BJ (cell line): ENCODE measurements at places on chromosomes 7 and 10.

DNA sequence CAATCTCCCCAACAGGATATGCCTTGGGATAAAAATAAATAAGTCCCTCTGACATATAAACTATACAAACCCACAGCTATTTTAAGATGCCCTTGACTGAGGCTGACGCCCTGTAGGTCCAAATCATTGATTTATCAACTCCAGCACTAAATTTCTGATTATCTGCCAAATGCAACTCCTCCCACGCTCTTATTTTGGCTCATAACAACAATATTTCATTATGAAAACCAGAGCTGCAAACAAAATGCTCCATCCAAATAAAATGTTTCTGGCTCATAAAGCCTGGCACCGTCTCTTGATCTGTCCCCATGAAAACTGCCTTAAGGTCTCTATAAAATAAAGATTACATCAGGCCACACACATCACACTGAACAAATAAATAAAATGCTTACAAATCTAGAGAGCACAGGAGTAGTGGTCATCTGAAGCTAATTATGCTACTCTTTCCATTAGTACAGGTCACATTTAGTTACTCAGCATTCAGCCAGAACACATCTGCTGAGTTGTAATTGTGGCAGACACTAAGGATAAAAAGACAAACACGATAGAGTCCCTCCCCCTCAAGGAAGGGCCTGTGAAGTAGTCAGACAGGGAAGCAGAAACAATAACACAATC, 28.8 kb downstream of the CACUL1 start:
- DNase-seq, result peak; percentile 58

- no peak for DNase-seq
Measured at GRCh38 chr7:156049366-156049765, 237.1 kb upstream of the SHH start.

DNA sequence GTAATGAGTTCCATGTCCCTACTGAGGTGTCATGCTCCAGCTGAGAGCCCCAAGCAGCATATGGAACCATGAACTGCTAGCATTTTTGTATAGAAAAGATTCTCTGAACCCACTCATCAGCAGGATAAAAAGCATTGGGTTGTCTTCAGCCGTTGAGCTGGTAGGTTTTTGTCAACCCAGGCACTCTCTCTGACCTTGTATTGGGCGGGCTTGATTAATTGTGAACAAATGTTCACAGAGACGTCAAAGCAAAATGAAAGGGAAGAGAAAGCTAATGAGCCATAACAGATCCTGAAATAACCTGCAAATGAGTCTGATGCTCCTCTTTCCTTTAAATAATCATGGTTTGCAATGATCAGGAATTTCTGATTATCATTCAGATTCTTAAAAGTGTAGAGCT, 924.7 kb upstream of the CELF2 start:
- no peak for DNase-seq

- no peak for DNase-seq
Measured at GRCh38 chr10:93751124-93751523, 6.6 kb upstream of the LGI1 start.

- DNase-seq, result peak; percentile 86
Measured at GRCh38 chr7:127708788-127709187, 56.8 kb downstream of the SND1 start.

DNA sequence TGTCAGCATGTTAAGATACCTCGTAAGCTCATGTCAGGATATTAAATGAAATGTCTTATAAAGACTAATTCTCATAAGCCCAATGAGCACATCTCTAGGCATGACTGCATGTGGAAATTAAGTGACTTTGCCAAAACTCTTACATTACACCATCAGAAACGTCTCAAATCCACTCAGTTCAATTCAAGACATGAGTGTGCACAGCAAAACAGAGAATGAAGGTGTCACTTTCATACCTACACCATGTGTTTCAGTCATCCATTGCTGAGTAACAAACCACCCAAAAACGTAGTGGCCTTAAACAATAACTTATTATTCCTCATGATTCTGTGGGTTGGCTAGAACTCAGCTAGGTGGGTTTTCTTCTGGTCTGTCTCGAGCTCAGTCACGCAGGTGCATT, 99.8 kb downstream of the ATE1 start:
- no peak for DNase-seq

GRCh38 chr7:47373871-47374451, 207.9 kb downstream of the TNS3 start:
- DNase-seq, result no peak

- DNase-seq, result no peak
Measured at GRCh38 chr7:117006907-117007684, 53.8 kb downstream of the ST7 start.

DNA sequence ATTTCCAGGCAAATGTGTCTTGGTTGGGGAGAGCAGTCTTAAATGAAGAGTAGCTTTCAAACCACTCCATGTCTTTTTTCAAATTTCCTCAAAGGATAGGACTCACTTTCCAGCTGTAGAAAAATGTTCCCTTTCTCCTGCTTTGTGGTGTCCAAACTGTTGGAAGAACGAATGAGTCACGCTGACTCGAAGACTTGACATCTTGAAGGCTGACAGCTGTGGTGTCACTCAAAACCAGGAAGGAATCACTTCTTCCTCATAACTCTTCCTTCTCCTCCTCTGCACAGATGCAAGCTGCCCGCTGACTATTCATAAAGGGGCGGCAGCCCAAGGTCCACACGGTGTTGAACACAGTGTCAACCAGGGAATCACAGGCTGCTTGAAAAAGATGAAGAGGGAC, 19.2 kb downstream of the PLA2G12B start:
- DNase-seq, result no peak

DNA sequence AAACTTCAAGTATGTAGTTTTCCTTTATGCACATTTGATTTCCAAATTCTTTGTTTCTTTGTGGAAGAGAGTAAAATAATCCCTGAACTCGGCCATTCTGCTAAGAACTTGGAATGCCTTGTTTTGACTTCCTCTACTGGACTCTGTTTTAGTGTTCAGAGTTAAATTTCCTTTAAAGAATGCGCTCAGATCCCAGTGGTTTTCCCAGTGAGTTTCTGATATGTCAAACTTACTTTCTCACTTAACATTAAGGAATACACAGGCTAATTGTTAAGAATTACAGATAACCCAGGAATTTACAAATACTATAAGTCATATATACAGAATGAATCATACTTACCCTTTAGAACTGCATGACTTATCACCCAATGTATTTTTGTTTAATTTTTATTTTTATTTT, 1067.6 kb upstream of the CELF2 start:
- no peak for DNase-seq

DNA sequence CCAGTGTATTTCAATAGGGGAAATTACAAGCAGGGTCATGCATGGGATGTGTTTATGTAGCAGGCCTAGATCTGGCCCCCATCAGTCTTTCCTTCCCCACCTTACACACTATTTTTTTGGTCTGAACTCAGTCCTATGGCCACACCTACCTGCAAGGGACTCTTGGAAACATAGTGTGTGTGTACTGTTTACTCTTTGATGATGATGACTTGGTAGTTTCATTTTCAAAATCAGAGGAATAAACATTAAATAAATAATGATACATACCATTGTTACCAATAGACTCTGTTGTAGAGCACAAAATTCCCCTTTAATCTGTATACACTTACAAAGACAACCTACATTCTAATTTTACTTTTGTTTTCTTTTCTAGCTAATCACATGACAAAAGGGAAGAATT, 191.0 kb downstream of the ZEB1 start:
- no peak for DNase-seq

- no peak for DNase-seq
Measured at GRCh38 chr10:927131-927530, 4.4 kb downstream of the LARP4B start.

DNA sequence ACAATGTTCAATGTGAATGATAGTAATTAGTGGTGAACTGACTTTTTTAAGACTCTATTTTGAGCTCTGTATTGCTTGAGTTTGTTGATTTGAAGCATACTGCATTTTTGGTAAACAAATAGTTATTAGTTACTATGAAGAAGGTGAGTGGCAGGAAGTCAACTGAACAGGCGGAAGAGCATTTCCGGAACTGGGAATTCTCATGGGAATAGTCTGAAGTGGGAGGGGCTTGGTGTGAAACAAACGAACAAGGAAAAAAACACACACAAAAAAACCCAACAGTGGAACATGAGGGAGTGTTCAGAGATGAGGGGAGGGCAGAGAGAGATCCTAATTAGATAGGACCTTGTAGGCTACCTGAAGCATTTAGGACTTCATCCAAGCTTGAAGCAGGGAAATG, 43.9 kb upstream of the C1QL3 start:
- DNase-seq, result no peak

GRCh38 chr10:13939391-13939790, 352.6 kb downstream of the PRPF18 start:
- DNase-seq, result no peak

DNA sequence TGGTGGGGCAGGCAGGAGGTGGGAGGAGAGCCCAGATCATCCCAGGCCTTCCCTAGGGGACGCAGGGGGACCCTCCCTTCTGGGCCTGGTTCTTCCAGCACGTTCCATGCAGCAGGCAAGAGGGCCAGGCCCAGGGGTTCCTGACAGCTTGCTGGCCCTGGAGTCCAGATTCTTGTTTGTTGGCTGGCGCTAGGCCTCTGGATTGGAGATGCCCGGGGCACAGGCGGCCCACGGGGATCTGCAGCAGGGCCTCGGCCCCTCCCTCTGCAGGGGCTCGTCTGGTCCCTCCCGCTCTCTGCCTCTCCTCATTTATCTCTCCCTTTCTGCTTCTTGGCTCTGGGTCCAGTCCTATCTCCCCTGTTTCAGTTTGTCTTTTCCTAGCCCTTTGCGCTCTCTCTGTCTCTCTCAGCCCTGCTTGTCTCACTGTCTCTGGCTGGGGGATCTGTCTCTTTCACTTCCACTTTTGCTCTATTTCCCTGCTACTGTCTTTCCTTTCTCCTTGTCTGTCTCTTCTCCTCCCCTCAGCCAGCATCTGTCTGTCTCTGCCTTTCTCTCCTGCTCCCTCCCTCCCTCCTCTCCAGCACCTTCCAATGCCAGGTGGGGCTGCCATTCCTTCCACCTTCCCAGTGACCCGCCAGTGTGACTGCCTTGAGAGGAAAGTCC, 1.1 kb upstream of the AQP1 start:
- DNase-seq, result no peak

DNA sequence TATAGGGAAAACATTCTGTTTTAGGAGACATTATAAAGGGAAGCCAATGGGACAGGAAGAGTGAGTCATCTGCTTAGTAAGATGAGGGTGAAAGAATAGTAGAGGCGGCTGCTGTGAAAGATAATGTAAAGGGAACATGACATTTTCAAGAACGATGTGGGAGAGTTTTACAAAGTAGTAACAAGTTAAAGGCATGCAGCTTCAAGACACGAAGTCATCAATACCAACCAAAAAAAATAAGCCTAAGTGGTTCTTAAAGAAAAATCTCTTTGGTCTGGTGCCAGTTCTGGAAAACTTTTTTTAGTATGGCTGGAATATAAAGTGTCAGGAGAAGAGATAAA, 6.1 kb downstream of the GSTO1 start:
- DNase-seq, result no peak

DNA sequence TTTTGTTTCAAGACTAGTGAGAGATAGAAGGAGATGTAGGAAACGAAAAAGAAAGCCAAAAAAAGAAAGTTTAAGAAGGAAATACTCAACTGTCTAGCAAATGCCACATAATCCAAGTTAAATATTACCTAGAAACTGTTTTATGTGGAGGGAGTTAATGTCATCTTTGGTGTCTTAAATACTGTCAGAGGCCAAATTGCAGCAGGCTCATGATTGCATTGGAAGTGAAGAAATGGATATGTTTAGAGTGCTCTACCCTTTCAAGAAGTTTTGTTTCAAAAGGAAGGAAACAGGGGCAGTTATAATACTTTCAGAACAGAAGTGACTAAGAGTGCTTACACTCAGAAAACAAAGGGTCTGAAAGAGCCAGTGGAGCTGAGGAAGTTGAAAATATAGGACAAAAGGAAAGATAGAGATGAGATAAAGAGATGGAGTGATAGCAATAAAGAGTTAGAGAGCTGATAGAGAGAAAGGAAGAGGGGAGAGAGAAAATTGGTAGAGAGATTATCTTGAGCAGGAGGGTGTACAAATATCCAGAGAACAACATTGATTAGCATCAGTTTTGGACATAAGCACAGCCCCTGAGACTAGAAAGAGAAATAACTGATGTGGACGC, 28.0 kb upstream of the GNAI1 start:
- DNase-seq, result no peak

DNA sequence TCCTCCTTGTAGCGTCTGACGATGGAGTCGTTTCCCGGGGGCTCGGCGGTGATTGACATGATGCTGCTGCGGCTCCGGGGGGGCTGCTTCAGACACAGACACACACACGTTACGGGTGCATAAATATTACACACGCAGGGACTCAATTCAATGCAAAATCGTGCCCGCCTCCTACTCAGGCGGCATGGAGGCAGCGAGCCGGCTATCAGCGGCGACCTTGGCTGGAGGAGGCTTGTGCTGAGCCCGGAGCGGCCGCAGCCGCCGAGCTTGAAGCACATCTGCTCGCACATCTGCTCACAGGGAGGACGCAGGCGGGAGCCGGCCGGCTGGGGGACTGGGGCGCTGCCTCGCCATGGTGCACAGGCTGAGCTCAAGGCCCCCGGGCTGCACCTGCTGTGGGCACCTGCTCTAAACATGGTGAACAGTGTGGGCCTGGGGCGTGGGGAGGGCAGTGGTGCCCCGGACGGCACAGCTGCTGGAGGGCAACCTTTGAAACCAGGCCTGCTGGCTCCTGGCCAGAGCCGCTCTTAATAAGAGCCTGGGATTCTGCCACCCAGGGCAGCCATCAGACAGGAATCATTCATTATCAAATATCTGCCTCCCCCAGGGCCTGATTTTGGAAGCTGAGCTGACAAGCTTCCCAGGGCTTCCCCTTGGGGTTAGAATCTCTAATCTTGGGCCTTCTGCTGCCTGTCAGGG, 84.7 kb upstream of the GNA12 start:
- no peak for DNase-seq

DNA sequence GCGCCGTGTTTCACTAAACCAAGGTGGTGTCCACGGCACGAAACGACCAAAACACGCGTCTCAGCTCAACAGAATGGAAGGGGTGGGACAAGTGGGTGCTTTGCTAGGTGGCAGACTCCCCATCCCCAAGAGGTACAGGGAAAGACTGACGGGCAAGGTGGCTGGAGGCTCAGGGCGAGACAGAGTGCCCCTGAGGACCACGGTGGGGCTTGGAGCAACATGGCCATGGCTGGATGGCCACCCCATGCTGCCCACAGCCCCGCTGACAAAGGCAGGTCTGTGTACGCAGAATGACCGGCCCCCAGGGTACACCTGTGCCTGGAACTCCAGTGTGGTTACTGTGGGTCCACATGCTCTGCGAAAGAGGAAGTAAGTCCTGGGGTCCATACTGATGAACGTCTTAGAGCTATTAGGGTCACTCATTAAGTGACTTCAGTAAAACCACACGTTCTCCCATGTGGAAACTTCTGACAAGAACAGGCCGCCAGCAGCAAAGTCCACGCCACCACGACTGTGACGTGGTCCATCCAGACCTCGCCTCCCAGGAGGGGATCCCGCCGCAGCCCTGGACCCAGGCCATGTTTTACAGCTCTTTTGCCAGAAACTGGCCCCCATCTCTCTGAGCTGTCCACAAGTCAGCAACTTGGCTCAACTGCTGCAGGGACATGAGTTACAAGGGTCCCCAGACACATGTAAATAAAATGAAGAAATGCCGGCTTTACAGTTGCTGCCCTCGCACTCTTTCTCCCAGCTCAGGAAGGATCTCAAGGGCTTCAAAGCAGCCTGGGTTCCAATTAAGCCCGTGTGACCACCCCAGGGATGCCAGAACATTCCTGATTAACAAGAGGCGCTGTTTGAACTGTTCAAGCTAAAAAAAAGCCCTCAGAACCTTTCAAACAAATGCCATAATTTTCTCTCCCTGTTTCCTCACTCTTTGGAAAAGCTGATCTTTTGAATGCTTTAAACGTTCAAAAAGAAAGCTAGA, 66.8 kb downstream of the MAD1L1 start:
- DNase-seq, result no peak
